ENCODE measurements at places on chromosomes 1 and 21.

DNA sequence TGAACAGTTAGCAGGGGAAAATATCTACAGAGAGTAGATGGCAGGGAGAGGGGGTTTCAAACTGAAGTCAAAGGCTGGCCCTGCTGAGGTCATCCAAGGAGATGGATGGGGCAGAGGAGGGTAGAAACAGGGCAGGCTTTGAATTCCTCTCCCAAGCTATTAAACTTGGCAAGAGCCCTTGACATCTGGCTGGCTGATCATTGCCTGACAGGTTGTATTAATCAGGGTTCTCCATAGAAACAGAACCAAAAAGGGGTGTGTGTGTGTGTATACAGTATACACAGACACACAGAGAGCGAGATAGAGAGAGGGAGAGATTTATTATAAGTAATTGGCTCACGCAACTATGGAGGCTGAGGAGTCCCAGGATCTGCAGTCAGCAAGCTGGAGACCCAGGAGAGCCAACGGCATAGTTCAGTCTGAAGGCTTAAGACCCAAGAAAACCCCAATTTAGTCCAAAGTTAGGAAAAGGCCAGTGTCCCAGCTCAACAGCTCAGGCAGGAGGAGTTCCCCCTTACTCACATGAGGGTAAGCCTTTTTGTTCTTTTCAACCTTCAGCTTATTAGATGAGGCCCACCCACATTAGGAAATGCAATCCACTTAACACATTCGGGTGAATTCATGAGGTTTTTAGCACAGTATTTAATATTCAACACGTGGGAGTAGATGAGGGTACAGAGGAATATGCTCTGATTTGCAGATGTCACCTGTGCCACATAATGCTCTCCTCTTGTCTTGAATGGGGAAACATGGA, 46.7 kb upstream of the HAO2 start:
- no peak for DNase-seq

DNA sequence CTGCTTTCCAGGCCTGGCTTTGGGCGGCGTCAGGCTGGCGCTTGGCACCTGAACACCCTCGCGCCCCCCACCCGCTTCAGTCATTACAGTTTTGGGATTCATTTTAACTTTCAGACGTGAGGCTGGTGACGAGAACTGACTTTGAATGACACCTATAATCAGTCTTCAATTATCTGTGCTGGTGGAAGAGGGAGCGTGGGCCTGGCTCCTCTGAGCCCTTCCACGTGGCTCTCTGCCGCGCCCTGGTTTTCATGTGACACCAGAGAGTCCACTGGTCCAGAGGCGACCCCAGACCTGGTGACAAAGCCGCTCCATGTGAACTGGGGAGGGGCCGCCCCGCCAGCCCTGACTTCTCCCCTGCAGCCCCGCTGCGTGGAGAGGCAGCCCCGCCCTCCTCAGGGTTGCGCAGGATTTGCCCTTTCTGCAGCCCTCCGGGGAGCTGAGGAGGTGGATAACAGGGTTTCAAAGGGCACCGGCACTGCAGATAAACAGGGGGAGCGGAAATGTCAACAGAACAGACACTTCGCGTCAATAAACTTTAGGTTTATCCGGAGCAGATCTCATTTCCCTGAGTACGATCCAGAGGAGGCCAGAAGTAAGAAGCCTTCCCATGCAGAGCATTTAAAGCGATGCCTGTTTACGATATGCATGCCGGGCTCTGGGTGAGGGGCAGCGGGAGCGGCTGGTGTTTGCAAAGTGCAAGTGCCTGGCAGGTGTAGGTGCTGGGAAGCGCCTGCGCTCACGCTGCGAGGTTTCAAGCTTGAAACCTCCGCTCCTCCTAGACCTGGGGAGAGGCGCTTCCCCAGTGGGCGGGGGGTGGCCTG, 56.4 kb downstream of the AJAP1 start:
- DNase-seq = no peak

GRCh38 chr1:6907201-6907600, 121.9 kb downstream of the CAMTA1 start:
- DNase-seq = no peak

GRCh38 chr1:47979724-47980123, 17.5 kb downstream of the TRABD2B start:
- DNase-seq = no peak

GRCh38 chr1:63845346-63845745, 71.5 kb downstream of the ROR1 start:
- no peak for DNase-seq

- DNase-seq = no peak
Measured at GRCh38 chr1:99992760-99993467, 23.1 kb downstream of the SLC35A3 start.

DNA sequence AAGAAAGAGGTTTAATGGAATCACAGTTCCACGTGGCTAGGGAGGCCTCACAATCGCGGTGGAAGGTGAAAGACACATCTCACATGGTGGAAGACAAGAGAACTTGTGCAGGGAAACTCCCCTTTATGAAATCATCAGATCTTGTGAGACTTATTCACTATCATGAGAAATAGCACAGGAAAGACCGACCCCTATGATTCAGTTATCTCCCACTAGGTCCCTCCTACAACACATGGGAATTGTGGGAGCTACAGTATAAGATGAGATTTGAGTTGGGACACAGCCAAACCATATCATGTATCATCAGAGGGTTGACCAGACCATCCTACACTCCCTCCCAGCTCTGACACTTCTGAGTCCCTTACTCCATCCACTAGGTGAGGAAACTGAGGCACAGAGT, 143.9 kb upstream of the KLHDC7A start:
- no peak for DNase-seq

DNA sequence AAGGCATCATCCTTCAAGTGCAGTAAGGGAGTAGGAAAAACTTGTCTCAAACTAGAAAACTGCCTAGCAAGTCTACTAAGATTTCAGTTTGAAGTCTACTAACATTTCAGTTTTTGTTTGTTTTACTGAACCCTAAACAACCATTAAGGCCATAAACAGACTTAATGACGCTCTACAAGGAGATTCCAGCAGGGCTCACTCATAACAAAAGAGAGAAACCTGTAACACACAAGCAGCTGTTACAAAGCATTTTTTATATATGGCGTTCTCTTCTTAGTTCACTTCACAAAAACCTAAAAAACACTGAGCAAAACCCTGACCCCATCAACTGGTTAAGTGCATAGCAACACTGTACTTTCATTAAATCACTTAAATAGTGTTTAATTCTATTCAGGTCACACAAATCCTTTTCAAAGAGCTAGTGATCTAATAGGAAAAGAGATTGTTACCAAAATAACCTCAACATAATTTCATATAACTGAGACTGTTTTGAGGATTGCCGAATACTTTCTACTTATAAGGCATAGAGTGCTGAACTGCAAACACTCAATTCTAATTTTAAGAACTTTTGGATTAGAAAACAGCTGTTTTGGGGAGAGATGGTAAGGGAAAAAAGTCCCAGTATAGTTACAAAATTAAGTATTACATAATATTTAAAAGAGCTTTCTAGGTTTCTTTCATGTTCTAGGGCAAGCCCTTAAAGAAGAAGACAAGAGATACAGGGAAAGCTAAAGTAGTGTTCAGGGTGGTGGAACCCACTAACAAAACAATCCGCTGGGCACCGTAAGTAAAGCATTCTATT, 1.4 kb downstream of the B3GALNT2 start:
- no peak for DNase-seq

GRCh38 chr1:62386351-62387121, 50.3 kb upstream of the USP1 start:
- DNase-seq = no peak

GRCh38 chr1:225467193-225468020, 39.6 kb upstream of the LBR start:
- peak; percentile 87 for DNase-seq

- DNase-seq = no peak
Measured at GRCh38 chr1:22862752-22863151, 109.9 kb downstream of the LACTBL1 start.

- DNase-seq = peak; percentile 83
Measured at GRCh38 chr1:10909697-10910680, 102.5 kb upstream of the TARDBP start.

DNA sequence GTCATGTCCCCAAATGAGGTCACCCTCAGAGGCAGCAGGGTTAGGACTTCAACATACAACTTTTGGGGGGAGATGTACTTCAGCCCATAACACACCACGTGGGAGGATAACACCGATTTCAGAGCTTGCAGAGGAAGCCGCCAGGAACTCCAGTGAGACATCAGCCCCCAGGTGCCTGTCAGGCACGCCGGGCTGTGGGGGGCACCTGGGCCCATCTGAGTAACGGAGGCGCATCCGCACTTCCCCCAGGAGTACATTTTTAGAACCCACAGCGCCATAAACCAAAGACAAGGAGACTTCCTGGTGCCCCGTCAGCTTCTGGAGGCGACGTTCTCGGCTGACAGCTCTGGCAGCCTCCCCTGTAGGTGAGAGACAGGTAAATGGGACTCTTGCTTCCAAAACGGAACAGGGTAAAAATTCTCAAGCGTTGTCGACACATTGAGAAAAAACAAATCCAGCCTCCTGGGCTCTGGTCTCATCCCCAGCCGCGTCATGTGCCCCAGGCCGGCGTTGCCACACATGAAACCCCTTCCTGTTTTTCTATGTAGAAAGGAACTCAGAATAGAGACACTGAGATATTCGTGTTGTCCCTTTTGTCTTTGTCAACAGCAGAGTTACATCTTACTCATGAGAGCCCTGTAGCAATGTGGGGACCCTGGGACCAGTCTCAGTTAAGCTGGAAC, 93.3 kb downstream of the PDE9A start:
- DNase-seq = peak; percentile 77

GRCh38 chr1:2127187-2128145, 67.1 kb downstream of the FAAP20 start:
- DNase-seq = no peak

GRCh38 chr21:31945141-31945540, 72.3 kb downstream of the HUNK start:
- DNase-seq = no peak

DNA sequence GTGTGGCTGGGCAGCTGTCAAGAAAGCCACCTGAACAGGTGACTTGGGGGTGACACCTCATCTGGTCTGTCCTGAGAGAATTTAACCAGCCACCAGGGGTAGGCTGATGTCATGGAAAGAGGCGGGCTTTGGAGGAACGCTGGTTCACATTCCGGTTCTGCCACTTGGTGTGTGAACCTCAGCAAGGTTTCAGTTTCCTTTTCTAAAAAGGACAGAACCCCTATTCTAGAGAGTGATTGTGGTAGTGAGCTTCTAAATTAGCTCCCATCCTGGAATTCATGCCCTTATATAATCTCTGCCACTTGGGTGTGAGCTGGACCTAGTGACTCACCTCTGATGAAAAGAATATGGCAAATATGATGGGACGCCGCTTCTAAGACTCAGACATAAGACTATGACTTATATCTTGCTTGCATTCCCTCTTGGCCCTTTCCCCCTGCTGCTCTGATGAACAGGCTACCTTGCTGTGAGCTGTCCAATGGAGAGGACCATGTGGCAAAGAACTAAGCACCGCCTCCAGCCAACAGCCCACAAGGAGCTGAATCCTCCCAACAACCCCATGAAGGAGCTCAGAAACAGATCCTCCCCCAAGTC, 332.1 kb downstream of the RRAGC start:
- DNase-seq = peak; percentile 28

GRCh38 chr1:7491109-7491817, 279.8 kb upstream of the VAMP3 start:
- no peak for DNase-seq
